ENCODE measurements at places on chromosomes 13 and 19.

DNA sequence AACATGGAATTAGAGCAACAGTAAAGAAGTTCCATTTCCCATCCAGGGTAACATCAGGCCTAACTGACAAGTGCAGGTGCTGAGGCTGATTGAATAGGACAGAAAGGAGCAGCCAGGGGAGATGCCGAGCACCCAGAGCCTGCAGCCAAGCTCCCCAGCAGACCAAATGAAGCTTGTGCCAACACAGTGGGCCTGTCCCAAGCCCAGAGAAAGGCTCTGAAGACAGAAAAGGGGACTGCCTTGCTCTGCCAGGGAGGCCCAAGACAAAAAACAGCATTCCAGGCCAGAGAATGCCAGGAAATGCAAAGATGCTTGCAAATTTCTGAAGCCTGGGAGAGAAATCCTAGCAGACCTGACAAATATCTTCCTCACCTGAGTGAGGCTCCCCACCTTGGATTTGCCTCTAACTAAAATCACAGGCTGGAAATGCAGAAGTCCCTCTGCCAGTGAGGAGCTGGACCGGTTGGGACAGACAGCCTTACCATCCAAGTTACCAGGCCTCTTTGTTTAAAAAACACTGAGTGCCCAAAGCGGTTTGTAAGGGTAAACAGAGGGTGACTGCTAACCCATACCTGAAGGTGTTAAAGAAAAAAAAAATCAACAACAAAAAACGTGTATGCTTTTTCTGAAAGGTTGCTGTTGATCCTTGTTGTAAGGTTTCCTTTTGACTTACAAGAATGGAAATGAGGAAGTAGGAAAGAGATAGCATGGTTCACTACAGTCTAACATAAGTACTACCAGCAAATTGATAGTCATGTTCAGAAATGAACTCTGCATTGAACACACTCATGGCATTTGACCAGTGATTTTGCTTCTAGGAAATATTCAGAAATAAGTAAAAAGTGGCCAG is 11.8 kb upstream of the HMGB1 start:
- peak; percentile 63 for DNase-seq

GRCh38 chr19:32902448-32902847 is 32.9 kb upstream of the SLC7A9 start:
- DNase-seq: no peak

DNA sequence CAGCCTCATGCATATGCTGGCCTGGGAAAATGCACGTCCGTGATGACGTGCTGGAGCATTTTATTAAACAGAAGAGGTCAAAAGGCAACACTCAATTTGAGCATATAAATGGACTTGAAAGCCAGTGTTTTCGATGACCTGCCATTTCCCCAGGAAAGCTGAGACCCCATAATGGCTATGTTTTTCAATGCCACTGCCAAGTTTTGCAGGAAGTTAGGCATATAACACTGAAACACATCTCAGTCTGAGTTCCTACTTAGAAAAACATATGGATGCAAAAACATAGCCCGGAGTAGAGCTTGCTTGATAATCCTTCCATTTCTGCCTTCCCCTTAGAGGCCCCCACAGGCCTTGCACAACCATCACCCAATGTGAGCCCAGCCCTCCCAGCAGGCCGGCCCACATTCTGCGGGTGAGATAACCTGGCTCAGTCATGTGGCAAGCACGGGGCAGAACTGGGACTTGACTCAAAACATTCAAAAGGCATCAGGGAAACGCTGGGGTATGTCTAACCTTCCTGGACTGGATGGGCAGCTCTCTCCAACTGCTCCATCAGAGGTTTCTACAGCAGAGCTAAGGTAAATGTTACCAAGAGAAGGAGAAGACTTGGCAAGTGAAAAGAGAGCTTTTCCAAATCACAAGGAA is 24.9 kb downstream of the EPS15L1 start:
- peak; percentile 70 for DNase-seq

- no peak for DNase-seq
Measured at GRCh38 chr19:55540619-55541018, 3.7 kb upstream of the SBK2 start.

- no peak for DNase-seq
Measured at GRCh38 chr19:45056831-45057230, 18.0 kb downstream of the CLASRP start.

DNA sequence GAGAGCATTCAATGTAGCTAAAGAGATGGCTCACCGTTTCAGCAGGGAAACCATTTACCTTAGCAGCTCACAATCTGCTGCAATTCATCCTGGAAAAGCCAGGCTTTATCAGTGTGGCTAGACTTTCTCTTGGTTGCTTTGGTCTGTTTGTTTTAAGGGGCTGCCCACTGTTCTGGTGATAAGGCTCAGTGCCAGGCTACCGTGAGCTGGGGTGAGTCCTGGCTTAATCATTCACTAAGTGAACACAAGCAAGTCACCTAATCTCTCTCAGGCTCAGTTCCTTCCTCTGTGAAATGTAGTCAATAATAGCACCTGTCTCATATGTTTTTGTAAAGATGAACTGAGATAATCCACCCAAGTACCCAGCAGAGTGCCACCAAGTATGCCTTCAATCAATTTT is 229.0 kb downstream of the TEX29 start:
- no peak for DNase-seq

Data from GM13976 (cell line).